ENCODE measurements at places on chromosomes 5 and 9.

GRCh38 chr5:109328626-109329025 is 81.1 kb downstream of the PJA2 start:
- DNase-seq = no peak

DNA sequence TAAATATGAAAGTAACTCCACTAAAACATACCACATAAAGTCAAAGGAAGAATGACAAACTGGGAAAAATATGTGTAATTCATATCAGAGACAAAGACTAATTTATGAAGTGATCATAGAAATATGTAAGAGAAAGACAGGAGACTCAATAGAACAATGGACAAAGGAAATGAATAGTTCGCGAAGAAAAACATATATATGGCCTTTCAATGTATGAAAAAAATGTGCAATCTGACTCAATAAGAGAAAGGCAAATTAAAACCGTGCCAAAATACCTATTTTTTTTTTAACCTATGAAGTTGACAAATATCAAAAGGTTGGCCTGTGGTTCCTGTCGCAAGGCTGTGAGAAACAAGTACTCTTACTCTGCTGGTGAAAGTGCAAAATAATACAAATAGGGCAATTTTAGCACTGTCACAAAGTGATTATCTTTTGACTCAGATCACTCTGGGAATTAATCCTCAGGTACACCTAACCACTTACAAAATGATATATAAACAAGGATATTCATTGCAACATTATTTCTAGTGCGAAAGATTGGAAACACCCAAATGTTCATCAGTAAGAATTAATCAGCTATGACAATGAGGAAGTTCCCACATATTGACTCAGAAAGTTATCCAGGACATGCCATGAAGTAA is 3.7 kb downstream of the C9 start:
- no peak for DNase-seq

GRCh38 chr9:121589986-121590385 is 61.4 kb upstream of the DAB2IP start:
- no peak for DNase-seq

DNA sequence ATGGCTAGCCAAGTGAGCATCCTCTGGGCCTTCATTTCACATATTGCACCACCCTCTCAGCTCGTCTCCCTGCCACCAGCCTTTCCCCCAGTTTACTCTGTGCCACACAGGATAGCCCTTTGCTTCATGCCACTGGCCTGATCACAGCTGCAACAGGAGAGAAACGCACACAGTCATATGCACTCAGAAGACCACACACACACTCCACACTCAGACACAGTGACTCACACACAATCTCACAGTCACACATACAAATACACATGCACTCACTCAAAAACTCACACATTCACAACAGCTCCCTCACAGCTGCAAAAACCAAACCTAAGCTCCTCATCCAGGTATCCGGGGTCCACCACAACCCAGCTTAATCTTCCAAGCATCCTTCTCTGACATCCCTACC is 38.7 kb downstream of the TTC39B start:
- DNase-seq = no peak

GRCh38 chr5:15496886-15497285 is 3.1 kb upstream of the FBXL7 start:
- DNase-seq = no peak

GRCh38 chr9:37174247-37174646 is 53.9 kb downstream of the ZCCHC7 start:
- DNase-seq = no peak

GRCh38 chr5:6439588-6440550 is 8.8 kb upstream of the UBE2QL1 start:
- DNase-seq = no peak
